NCI-H524 treated with DMSO at 0.1 percent for 48 hours (cell line): ENCODE measurements at places on chromosomes 12 and 14.

DNA sequence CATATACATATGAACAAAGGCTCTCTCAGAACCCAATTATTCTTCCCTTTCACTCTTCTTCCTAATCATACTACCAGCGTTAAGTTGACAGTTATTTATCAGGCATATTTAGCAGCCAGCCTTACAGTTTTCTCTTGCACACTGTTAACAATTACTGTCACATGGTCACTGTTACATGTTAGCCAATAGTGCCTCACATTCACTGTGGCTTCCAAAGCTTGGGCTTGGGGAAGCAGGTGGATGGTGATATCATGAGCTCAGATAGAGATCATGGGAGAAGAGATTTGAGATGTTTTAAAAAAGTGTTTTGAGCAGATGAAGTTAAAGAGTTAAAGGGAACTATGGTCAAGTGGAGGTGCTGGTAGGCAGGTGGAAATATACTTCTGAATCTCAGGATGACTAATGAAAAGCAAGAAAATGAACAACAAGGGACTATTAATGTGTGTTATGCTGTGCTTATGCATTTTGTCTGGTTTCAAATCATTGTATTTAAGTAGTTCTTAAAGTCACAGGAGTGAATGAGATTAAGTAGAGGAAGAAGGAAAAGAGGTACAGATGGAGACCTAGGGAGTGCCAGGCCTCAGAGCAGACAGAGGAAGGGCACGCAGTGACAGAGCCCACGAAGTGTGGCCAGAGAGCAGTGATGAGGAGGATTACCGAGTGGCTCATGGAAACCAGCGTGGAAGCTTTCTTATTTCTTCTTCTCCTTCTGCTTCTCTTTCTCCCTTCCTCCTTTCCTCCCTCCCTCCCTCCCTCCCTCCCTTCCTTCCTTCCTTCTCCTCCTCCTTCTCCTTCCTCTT is 39.6 kb downstream of the BICD1 start:
- DNase-seq = no peak

GRCh38 chr12:123433615-123434014 is 2.9 kb downstream of the RILPL2 start:
- DNase-seq = no peak

DNA sequence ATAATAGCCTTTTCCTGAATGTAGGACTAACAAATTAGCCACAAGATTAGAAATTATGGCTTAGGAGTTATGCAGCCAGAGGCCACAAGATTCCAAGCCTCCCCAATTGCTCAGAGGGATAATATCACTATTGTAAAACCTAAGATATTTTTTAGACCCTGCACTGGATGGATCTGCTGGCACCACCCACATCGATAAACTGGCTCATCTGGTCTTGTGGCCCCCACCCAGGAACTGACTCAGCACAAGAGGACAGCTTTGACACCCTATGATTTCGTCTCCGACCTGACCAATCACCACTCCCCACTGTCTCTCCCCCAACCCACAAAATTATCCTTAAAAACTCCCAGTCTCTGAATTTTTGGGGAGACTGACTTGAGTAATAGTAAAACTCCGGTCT is 54.7 kb downstream of the CPM start:
- DNase-seq = no peak

DNA sequence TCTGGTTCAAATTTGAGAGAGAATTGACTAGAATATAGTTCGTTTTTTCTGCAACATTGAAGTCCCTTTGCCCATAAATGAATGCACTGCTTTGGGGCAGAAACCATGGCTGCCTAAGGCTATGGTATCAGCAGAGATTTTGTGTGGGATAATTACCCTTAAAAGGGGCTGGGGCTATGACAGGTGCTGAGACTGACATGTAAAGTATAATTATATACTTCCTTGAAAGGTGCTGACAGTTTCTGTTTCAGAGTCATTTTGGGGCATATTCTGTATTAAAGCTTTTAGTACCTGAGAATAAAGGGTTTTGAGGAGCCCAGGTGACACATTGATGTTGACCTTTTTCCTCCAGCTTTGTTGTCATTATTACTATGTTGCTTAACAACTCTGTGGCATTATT is 150.3 kb upstream of the PTPRQ start:
- DNase-seq = no peak

DNA sequence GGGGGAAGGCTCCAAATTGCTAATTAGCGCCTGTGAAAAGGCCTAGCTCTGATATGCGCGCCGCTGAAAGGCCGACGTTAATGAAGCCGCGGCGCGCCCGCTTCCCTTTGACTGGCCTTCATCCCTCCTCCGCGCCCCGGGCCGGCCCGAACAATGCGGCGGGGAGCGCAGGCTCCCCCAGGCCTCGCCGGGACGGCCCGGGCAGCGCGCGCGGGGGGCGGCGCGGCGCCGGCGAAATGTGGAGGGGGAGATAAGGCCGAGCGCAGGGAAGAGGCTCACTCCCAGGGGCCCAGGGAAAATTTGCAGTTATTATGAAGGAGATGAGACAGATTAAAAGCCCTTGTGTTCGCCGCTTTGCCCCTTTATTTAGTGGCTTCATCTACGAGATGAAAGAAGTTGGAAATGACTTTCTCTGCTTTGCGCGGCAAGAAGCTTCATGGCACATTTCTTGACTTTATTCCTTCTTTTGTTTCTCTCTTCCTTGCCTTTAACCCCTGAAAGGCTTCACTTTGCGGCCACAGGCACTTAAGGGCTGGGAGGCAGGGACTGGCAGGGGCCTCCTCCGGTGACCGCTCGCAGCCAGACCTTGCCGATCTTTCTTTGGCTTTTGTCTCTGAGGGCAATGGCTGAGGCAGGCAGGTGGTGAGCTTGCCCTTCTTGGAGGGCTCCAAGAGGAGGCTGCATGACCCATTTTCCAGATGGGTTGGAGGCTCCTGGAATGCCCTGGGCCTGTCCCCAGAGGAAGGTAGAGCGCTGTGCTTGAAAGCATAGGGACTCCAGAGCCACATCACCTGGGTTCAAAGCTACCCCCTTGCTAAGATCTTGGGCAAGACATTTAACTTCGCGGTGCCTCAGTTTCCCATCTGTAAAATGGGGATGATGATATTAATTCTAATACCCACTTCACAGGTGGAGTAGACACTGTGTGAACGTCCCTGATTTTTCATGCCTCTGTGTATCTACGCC is 12.7 kb upstream of the GPATCH2L start:
- no peak for DNase-seq

GRCh38 chr12:113684908-113685782 is 213.5 kb upstream of the LHX5 start:
- no peak for DNase-seq

DNA sequence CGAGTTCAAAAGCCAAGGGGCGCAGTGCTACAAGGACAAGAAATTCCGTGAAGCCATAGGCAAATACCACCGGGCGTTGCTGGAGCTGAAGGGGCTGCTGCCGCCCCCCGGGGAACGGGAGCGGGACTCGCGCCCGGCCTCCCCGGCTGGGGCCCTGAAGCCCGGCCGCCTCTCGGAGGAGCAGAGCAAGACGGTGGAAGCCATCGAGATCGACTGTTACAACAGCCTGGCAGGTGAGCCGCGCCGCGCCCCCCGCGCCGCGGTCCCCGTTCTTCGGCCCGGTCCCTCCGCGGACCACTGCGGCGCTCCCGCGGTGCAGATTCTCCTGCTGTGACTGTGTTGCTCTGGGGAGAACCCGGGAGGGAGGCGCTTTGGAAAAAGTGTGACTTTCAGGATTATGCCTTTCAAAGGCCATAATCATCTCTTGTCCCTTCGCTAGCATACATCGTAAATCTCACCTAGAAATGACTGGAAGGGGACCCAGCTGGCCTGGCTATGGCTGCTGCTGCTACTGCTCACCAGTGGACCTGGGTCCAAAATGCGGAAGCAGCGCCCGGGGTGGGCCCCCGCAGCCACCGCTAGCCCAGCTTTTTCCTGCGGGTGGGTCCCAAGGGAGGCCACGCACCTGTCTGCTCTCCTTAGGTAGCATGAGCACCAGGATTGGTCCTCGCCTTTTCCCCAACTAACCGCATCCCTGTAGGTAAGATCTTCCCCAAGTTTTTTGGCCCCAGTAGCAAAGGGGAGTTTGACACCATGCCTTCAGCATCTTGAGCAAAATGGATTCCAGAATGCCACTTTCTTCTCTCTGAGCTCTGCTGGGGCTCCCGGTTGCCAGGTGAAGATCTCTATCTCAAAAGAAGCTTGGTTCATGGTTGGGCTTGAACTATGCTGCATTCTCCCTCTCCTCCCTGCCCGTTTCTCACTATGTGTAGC is 853 bp downstream of the TTC9 start:
- DNase-seq = no peak

DNA sequence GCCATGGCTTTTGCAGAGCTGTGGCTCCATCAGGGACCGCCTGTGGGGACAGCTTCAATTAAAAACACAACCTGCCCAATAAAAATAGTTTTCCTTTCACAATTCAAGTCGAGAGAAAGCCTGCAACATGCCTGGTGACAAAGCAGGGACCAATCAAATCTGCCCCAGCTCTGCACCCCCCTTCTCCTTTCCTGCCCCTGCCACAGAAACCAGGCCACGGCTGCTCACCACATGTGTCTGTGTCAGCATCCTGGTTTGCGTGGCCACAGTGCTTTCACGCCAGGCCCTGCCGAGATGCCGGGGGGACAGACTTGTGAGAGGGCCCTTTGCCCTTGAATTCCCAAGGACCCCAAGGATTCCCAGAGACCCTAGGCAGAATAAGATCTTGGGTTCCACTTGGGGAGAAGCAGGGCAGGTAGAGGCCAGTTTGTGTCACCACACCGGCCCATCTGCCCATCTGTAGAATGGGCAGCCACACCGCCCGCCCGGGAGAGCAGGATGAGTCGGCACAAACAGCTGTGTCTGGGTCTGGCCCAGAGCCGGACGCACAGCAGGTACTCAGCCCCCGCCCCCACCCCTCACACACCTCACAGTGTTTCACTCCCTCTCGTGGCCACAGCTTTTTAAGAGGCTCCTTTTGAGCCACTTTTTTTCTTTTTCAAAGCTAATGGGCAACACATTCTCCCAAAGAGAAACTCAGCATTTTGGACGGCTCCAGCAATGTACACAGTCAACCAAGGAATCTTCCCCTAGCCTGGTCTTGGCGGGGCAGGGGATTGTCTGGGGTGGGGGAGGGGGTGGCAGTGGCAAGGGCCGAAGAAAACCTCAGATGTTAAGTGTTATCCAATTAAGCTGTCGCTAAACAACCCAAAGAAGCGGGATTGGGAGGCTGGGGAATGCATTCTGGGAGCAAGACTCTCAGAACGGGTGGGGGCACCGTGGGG is 41.5 kb downstream of the BCL11B start:
- no peak for DNase-seq

GRCh38 chr12:29640589-29641345 is 143.0 kb downstream of the TMTC1 start:
- no peak for DNase-seq

- DNase-seq = no peak
Observed at GRCh38 chr12:32549675-32550079, 129.4 kb upstream of the DNM1L start.

DNA sequence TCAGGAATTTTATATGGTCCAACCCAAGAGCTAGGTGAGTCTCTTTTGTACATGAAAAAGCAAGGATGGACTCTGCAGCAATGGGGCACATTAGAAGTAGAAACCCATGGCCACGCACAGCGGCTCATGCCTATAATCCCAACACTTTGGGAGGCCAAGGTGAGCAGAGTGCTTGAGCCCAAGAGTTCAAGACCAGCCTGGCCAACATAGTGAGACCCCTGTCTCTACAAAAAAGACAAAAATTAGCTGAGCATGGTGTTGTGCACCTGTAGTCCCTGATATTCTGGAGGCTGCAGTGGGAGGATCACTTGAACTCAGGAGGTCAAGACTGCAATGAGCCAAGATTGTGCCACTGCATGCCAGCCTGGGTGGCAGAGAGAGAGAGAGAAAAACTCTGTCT is 128.7 kb upstream of the PLEKHA5 start:
- no peak for DNase-seq

DNA sequence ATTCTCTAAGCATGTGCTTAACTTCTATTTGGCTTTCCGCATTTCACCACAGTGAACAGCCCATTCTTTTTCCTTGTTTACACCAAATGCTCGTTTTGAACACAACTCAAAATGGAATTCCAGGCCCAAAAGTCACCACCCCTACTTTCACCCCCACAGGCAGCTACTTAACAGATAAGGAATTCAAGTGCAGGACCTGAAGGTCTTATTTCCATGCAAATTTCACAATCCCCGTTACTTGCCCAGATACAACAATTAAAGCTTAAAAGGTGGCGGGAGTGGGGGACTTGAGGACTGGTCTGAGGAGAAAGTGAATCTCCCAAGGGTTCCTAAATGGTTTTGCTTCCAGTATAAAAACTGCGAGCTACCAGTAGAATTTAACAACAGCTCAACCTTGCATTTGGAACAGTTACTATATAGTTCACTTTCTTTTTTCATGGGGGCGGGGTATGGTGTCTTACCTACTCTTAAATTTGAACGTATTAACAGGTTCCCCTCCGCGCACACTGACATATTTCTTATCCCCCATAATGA is 3.7 kb downstream of the USP44 start:
- peak; percentile 60 for DNase-seq
